ENCODE measurements at places on chromosomes 6 and 20.

- no peak for DNase-seq
Observed at GRCh38 chr6:21188505-21189223, 404.9 kb upstream of the SOX4 start.

GRCh38 chr6:111061508-111061907 is 25.8 kb upstream of the SLC16A10 start:
- no peak for DNase-seq

- DNase-seq = peak; percentile 93
Observed at GRCh38 chr6:99119109-99120031, 171.6 kb upstream of the FBXL4 start.

DNA sequence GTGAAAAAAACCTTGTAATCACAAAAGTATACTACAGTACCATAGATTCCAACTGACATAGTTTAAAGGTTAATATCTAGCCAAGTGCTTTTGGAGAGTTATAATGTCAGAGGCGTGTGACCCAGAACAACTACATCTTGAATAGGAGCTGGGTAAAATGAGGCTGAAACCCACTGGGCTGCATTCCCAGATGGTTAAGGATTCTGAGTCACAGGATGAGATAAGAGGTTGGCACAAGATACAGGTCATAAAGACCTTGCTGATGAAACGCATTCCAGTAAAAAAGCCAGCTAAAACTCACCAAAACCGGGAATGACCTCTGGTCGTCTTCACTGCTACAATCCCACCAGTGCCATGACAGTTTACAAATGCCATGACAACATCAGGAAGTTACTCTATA is 22.4 kb upstream of the KIAA0408 start:
- DNase-seq = no peak

GRCh38 chr6:12666886-12667285 is 49.7 kb upstream of the PHACTR1 start:
- no peak for DNase-seq

DNA sequence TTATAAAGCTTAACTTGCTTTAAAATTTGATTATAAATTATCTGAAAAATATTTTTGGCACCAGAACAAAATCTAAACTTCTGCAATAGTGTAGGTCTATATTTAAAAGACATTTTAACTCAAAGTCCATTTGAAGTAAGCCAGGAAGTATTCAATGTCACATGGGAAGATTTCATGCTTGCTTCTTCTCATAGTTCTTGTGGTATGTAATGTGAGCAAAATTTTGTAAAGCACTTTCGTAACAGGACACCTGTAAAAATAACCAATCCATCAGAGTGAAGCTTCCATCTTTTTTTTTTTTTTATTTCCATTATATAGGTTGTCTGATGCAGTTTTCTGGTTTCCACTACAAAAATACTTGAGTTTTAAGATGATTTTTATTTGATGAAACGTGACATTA is 386.1 kb downstream of the LAMA2 start:
- DNase-seq = no peak

GRCh38 chr6:108672641-108673040 is 111.9 kb downstream of the FOXO3 start:
- no peak for DNase-seq

GRCh38 chr6:138455746-138456400 is 43.4 kb downstream of the NHSL1 start:
- DNase-seq = no peak

- DNase-seq = no peak
Observed at GRCh38 chr6:127148511-127148910, 30.0 kb downstream of the RSPO3 start.

DNA sequence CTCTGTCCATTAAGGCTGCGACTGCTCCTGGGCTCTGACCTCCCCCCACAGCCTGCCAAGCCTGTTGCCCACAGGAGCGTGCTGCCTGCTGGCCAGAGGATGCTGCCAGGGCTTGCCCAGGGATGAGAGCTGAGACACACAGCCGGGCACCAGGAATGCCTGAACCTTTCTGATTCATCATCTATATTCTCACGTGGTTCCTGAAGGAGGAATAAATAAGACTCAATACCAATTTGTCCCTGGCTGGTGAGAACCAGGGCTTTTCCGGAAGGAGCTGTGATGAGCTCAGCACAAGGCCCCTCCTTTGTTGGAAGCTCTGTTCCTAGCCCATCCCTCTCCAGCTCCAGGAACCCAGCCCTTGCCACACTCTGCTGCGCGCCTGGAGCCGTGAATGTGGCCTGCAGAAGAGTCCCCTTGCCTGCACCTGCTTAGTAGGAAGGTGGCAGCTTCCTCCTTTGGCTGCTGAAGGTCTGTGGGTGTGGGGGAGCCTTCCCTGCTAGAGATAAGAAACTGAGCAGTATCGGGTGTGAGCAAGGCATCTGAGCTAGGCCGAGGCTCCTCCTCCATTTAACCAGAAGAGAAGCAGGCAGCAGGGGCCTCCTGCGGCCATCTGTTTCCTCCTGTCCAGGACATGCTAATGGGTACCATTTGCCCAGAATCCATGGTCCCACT is 37.9 kb downstream of the SYNDIG1 start:
- DNase-seq = no peak

- DNase-seq = no peak
Observed at GRCh38 chr6:5081955-5082354, 3.2 kb upstream of the PPP1R3G start.

DNA sequence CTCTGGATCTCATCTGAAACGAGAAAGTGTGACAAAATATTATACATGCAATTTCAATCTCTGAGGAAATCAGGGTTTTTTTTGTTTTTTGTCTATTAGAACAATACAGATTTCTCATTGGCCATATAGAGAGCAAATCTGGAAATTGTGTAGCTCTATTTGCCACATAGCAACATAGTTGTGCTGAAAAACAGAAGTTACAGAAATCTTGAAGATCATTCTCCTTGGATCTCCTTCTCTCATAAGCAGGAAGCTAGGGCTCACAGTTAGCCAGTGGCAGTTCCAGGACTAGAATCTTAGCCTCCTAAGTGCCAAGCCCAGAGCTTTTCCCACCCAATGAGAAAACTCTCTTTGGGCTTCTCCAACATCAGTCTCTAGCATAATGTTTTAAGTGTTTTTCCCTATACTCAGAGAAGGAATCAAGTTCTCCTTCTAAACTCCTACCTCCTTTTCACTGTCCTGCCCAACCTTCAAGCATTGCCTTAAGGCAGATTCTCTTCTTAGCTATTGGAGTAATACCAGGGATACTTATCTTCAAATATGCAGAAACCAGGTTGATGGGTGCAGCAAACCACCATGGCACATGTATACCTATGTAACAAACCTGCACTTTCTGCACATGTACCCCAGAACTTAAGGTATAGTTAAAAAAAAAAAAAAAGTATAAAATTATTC is 211.6 kb downstream of the ALDH8A1 start:
- no peak for DNase-seq

DNA sequence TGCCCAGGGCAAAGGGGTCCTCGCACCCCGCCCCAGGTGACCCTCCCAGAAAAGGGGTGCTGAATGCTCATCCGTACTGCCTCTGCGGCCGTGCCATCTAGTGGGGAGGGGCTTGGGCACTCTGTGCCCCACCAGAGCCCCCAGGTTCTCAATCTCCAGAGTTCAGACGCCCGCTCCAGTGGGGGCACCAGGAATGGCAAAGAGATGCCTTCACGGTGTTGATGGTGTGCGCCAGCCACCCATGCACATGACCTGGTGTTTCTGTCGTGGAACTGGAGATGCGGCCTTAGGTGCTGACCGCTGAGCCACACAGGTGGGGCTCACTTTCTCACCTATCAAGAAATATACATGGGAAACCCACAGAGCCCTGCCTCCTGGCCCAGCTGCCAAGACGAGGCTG is 30.8 kb downstream of the GNAS-AS1 start:
- DNase-seq = no peak

DNA sequence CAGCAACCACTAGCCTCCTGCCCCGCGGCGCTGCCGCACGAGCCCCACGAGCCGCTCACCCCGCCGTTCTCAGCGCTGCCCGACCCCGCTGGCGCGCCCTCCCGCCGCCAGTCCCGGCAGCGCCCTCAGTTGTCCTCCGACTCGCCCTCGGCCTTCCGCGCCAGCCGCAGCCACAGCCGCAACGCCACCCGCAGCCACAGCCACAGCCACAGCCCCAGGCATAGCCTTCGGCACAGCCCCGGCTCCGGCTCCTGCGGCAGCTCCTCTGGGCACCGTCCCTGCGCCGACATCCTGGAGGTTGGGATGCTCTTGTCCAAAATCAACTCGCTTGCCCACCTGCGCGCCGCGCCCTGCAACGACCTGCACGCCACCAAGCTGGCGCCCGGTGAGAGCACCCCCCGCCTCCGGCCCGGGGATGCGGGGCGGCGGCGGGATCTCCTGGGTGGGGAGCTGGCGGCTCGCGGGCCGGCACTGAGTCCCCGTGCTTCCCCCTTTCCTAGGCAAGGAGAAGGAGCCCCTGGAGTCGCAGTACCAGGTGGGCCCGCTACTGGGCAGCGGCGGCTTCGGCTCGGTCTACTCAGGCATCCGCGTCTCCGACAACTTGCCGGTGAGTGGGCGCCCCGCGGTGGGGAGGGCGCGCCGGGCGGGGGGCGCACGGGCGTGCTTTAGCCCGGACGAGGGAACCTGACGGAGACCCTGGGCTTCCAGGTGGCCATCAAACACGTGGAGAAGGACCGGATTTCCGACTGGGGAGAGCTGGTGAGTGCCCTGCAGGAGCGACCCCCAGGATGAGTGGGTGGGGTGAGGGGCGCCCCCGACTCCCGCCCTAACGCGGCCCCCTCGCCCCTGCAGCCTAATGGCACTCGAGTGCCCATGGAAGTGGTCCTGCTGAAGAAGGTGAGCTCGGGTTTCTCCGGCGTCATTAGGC is 585 bp downstream of the PIM1 start:
- DNase-seq = peak; percentile 28

GRCh38 chr20:17589161-17589834 is 19.4 kb downstream of the DSTN start:
- DNase-seq = no peak

DNA sequence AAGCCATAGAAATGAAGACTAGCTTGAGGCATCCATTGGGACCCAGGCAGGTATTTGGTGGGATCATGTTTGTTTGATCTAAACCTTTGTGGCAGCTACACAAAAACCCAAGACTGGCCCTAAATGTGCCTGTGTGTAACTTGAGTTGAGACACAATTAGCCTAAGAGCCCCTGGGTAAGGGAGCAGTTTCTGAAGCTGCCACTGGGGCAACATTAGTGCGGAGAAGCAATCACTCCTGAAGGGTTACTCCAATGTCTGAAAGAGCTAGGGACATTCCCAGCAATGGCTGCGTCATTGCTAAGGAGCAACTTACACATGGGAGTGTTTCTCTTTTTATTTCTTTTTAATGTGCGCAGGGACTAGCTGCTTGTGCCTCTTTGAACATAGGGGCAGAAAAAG is 67.9 kb upstream of the EEF1E1 start:
- no peak for DNase-seq

DNA sequence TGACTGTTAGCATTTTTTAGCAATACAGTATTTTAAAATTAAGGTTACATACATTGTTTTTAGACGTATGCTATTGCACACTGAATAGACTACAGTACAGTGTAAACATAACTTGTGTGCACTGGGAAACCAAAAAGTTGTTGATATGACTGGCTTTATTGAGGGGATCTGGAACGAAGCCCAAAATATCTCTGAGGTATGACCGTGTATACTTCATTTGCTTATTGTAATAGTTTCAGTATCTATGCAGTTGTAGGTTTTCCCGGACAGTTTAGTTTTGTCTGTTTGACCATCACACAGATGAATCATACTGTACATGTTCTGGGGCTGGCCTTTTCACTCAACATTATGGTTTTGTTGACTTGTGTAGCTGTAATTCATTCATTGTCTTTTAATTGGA is 6.9 kb upstream of the ZBTB12 start:
- no peak for DNase-seq

- DNase-seq = no peak
Observed at GRCh38 chr6:117989086-117989485, 82.0 kb downstream of the SLC35F1 start.

GRCh38 chr20:42894483-42894882 is 295.2 kb downstream of the PTPRT start:
- DNase-seq = no peak

DNA sequence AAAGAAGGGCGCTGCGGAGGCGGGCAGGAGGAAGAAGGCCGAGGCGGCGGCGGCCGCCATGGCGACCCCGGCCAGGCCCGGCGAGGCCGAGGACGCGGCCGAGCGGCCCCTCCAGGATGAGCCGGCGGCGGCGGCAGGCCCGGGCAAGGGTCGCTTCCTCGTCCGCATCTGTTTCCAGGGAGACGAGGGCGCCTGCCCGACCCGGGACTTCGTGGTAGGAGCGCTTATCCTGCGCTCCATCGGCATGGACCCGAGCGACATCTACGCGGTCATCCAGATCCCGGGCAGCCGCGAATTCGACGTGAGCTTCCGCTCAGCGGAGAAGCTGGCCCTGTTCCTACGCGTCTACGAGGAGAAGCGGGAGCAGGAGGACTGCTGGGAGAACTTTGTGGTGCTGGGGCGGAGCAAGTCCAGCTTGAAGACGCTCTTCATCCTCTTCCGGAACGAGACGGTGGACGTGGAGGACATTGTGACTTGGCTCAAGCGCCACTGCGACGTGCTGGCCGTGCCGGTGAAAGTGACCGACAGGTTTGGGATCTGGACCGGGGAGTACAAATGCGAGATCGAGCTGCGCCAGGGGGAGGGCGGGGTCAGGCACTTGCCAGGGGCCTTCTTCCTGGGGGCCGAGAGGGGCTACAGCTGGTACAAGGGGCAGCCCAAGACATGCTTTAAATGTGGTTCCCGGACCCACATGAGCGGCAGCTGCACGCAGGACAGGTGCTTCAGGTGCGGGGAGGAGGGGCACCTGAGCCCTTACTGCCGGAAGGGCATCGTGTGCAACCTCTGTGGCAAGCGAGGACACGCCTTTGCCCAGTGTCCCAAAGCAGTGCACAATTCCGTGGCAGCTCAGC is 780 bp downstream of the ZCCHC3 start:
- DNase-seq = no peak

GRCh38 chr6:37433657-37434271 is 743 bp downstream of the CMTR1 start:
- no peak for DNase-seq

GRCh38 chr6:99189823-99190721 is 159.4 kb downstream of the FAXC start:
- no peak for DNase-seq

- DNase-seq = no peak
Observed at GRCh38 chr6:24867104-24867703, 68.5 kb upstream of the ARMH2 start.

GRCh38 chr6:100165442-100165841 is 171.4 kb upstream of the MCHR2 start:
- no peak for DNase-seq

- no peak for DNase-seq
Observed at GRCh38 chr20:37335642-37336368, 10.1 kb upstream of the SRC start.

DNA sequence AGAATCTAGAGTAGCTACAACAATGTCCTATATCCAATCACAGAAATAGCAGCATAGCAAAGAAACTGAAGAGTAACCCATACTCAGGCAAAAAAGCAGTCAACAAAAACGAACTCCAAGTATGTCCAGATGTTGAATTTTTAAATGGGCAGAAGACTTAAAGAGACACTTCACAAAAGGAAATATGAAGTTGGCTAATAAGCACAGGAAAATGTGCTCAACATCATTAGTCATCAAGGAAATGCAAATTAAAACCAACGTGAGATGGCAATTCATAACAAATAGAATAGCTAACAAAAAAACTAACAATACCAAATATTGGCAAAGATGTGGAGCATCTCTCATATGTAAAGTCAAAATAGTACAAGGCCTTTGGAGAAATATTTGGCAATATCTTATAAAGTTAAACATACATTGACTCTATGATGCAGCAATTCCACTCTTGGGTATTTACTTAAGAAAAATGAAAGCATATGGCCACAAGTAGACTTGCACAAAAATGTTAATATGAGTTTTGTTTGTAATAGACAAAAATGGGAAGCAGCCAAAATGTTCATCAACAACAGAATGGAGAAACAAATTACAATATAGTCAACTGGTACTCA is 37.7 kb downstream of the FRK start:
- no peak for DNase-seq

Measured in spinal cord (tissue), 10 donors.